ENCODE measurements at places on chromosomes 11 and 22.

- DNase-seq: no peak
These were observed 22.9 kb upstream of the JAM3 start for GRCh38 chr11:134045799-134046635.

DNA sequence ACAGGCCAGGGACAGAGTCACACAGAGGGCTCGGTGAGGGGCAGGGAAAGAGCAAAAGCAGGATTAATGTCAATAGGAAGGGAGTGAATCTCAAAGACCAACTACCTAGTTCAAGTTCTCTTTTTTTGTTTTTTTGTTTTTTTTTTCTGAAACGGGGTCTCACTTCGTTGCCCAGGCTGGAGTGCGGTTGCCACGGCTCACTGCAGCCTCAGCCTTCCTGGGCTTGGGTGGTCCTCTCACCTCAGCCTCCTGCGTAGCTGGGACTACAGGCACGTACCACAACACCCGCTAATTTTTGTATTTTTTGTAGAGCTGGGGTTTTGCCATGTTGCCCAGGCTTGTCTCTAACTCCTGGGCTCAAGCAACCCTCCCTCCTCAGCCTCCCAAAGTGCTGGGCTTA is 9.7 kb upstream of the BCL9L start:
- DNase-seq: no peak

DNA sequence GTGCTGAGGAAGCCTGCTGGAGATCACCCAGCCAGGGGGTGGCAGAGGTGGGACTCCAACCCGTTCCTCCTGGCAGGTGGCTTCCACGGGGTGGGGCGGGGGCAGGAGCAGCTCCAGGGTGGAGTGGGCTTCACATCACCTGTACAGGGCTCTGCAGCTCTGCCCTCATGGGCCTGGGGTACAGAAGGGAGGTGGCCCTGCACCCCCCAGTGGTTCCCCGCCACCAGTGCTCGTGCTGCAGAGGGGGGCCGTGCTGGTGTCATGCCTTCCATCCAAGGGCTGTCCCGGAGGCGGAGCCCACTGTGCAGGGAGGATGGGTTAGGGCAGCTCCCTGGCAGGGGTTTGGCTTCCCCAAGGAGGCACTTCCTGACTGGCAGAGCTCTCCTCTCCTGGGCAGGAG is 76.4 kb upstream of the SHISAL1 start:
- DNase-seq: no peak

- DNase-seq: peak; percentile 64
These were observed 3.9 kb downstream of the RHOG start for GRCh38 chr11:3836903-3837302.

GRCh38 chr11:96075532-96075959 is 151.6 kb upstream of the MTMR2 start:
- peak; percentile 47 for DNase-seq

GRCh38 chr11:19226378-19227195 is 14.2 kb downstream of the E2F8 start:
- no peak for DNase-seq

DNA sequence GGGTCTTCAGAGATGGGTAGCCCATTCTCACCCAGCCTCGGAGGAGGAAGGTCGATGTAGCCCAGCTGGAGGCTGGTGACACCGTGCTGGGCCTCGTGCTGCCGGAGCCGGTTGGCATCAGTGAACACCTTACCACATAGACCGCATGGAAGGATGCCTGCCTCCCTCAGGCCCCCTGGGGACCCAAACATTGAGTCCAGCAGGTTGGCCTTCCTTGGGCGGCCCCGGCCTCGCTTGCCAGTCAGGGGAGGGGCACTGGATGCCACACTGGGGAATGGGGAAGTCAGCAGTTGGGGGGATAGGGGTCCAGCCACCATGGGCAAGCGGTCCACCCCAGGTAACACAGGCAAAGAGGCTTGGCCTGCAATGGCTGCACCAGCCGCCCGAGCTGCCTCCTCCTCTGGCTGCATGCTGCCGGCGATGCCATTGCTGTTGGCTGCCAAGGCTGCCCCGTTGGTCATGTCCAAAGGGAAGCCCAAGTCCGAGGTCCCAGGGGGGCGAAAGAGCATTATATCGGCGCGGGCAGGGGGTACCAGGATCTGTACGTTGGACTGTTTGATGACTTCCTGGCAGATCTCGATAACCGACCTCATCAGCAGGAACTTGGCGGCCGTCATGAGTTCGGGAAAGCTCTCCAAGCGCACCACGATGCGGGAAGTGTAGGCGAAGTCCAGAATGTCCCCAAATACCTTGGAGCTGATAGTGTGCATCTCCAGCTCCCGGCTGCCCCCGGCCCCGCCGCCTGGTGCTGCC is 1.4 kb downstream of the PATZ1 start:
- DNase-seq: peak; percentile 25

GRCh38 chr11:66106786-66107599 is 36.9 kb downstream of the PACS1 start:
- DNase-seq: no peak

GRCh38 chr11:122113836-122114825 is 1.9 kb downstream of the BLID start:
- DNase-seq: no peak

DNA sequence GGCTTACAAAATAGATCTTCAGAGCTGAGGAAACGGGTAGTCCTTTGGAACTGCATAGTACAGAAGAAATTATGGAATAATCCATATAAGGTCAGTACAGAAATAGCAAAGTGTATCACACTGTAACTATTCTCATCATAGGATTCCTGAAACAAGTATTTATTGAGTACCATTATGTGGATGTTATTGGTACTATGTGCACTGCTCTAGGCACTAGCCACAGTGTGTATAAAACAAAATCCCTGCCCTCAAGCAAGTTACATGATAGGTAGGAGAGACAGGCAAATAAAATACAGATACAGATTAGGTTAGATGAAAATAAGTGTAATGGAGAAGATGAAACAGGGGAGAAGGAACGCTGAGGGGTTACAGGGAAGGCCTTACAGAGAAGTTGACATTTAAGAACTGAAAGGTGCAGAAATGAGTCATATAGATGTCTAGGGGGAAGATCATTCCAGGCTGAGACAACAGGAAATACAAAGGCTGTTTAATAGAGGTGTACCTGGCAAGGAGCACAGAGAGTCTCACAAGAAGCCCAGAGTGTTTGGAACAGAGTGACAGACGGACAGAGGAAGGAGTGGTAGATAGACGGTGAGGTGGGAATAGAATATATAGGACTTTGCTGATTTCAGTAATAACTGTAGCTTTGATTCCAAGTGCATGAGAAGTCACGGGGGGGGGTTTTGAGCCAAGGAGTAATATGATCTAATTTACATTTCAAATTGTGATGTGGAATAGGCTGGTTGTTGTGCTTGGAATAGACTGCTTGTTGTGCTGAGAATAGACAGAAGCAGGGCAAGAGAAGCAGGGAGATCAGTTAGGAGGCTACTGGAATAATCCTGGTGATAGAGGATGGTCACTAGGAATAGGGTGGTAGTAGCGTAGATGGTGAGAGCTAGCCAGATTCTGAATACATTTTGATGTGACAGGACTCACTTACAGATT is 13.7 kb downstream of the RNF141 start:
- peak; percentile 30 for DNase-seq

- DNase-seq: peak; percentile 79
These were observed at the start of gene CD6 for GRCh38 chr11:60971520-60971919. Gene CD6 (plus strand): TSS chr11:60971680. CDS start chr11:60971866, 186 bp downstream.

GRCh38 chr11:763073-763463 is 14.2 kb downstream of the GATD1 start:
- no peak for DNase-seq

DNA sequence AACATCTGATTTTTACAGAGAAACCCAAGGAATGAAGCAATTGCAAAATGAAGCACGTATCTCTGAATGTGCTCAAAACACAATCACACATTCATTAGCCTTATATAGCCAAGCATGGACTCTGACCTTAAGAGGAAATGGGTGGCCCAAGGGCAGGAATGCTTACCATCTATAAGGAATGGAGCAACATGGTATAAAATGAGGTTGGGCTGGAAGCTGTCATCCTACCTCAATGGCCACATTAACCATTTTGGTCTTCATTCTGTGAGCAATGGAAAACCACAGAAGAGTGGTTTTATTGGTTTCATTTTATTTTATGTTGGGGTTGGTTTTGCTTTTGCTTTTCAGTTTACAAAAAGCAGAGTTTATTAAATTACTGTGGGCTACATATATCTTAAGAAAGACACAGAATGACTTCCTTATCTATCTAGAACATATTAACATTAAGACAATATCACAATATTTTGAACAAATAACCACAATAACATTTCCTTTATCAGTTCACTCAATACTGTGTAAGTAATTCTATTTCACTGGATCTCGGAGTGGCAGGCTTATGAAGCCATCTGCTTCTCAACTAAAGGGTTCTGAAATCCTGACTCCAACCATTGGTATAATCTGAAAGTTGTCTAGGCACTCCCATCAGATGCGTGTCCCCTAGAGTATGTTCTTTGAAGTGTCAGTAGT is 10.8 kb upstream of the MS4A13 start:
- peak; percentile 2 for DNase-seq

DNA sequence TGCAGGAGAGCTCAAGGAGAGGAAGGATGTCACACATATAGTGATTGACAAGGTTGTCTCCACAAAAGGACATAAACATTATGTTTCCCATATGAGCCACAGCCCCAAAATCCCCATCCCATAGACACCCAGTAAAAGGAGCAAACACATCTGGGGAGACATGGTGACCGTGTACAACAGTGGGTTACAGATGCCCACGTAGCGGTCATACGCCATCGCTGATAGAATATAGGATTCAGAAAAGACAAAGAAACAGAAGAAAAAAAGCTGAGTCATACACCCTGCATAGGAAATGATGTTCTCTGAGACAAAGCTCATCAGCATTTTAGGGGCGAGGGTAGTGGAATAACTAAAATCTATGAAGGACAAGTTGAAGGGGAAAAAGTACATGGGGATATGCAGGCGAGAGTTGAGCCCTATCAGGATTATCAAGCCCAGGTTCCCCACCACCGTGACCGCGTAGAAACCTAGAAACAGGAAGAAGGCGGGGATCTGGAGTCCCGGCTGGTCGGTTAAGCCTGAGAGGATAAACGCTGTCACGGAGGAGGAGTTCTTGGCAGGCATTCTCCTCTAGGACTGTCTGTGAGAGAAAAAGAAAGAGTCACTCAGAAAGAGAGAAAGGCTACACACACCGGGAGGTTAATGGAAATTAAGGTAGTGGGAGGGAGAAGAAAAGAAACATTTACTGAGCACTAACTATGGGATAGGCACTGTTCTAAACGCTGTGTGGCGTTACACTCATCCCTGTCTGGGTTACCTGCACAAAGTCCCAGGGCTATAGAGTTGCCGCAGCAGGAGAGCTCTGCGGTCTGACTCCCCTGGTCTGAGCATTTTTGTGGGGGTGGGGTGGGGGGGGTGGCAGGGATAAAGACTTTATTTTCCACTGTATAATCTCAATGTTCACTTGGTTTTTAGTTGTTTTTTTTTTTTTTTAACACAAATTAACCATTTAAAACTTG is 36.1 kb upstream of the OR8B8 start:
- peak; percentile 24 for DNase-seq

DNA sequence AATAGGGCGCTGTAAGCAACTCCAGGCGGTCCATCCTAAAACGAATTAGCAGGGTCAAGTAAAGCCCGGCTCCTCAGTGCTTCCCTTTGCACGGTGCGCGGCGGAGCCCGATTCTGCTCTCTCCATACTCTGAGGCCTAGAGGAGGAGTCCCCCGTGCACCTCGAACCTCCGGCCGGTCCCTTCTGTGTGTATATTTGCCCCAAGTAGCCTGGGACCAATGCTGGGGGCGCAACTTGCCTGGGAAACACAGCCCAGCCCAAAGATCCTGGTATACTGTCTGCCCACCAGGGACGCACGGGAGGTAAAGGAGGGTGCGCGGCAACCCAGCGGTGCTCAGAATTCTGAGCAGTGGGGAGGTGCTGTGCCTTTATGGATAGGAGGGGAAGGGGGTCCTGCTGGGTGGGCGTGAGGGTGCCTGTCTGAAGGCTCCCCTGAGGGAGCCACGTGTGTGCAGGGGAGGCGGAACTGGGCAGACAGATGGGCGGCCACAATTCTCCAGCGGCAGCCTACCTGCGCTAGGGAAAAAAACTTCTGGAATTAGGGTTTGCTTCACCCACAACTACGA is 4.8 kb upstream of the TBX1 start:
- no peak for DNase-seq

- DNase-seq: no peak
These were observed 1.4 kb downstream of the CHKB start for GRCh38 chr22:50581031-50581949.

GRCh38 chr11:70454197-70454767 is 56.0 kb downstream of the CTTN start:
- DNase-seq: no peak

- no peak for DNase-seq
These were observed 28.6 kb downstream of the C22orf42 start for GRCh38 chr22:32130464-32130863.

DNA sequence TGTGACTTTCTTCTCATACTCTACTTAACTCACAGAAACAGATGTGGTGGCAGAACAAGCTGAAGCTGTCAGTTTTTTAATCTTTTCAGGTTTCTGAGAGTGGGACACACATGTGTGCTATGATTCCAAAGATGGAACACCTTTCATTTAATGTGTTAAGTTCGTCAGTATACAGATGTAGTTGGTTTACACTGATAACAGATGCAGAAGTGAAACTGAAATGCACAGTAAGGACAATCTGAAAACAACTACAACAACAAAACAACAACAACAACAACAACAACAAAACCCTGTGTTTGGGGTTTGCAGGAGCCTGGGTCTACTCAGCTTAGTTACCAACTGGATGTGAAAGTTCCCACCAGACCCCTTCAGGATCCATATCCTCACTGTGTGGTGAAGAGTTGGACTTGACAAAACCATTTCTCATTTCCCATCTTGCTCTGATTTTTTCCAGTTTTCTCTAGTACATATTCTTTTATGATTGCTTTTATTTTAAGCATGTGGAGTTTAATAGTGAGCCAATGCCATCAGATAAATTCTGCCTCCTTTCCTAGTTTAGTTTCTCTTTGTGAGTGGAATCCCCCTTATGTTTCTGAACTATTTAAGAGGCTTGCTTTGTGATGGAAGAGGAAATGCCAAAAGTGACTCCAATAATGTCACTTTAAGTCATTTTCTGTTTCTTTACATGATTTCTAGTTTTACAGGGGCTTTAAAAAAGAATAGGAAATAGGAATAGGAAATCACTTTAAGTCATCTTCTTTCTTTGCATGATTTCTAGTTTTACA is 47.8 kb downstream of the ARHGAP42 start:
- no peak for DNase-seq

- DNase-seq: peak; percentile 46
These were observed 1.0 kb upstream of the FNBP4 start for GRCh38 chr11:47768101-47768612.
